ENCODE measurements at places on chromosomes 2 and 18.

GRCh38 chr2:96832754-96833507, 10.9 kb downstream of the ANKRD23 start:
- DNase-seq = peak; percentile 77

GRCh38 chr2:96103187-96103601, 13.2 kb downstream of the ADRA2B start:
- DNase-seq = no peak

- DNase-seq = no peak
Measured at GRCh38 chr2:71043531-71044407, 24.7 kb upstream of the NAGK start.

DNA sequence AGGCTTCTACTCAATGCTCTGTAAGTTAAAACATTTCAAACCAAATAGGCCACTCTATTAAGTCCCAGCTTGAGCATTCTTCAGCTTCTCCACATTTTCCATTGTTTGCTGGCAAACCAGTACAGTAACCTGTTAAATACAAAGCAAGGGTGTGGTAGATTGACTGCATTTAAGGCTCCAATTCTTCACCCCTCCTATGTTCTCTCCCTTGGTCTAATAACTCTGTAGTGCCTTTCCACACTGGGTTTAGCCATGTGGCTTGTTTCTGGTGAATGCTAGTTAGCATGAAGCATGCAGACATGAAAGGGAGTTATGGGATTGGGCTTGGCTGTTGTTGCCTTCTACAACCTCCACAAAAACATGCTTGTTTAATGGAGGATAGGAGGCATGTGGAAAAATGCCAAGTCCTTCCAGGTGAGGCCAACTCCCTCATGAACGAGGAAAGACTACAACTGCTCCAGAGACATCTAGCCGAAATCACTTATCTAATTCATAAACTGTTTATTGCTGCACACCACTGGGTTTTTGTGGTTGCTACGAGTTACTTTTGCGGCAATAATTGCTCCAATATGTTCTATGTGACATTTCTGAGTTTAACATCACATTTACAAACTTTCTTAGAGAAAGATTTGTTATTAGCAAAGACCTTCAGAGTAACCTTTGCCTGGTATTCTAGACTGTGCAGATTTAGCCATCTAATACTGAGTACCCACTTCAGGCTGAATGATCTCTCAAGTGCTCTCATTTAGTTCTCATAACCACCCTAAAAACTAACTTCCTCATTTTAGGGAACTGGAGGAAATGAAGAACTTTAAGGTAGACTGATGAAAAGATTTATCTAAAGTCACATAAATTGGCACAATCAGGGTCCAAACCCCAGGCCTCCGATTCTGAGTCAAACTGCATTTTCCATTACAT, 104.0 kb downstream of the SMAD2 start:
- DNase-seq = no peak

DNA sequence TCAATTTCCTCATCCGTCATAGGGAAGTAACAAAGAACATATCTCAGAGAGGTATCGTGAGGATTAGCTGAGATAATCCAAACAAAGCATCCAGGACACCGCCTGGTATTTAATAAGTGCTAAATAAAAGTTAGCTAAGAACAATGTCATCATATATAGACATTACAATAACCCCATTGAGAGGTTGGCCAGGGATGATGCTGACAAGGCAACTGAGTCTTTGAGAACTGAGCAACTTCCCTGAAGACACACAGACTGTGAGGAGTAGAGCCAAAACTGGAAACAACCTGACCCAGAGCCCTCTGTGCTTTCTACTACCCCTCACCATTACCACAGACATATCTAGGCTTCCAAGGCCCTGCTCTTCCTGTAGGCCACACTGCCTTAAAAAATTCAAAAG, 1.6 kb upstream of the DCTN1 start:
- no peak for DNase-seq

GRCh38 chr2:15096873-15097272, 464.3 kb downstream of the NBAS start:
- no peak for DNase-seq

DNA sequence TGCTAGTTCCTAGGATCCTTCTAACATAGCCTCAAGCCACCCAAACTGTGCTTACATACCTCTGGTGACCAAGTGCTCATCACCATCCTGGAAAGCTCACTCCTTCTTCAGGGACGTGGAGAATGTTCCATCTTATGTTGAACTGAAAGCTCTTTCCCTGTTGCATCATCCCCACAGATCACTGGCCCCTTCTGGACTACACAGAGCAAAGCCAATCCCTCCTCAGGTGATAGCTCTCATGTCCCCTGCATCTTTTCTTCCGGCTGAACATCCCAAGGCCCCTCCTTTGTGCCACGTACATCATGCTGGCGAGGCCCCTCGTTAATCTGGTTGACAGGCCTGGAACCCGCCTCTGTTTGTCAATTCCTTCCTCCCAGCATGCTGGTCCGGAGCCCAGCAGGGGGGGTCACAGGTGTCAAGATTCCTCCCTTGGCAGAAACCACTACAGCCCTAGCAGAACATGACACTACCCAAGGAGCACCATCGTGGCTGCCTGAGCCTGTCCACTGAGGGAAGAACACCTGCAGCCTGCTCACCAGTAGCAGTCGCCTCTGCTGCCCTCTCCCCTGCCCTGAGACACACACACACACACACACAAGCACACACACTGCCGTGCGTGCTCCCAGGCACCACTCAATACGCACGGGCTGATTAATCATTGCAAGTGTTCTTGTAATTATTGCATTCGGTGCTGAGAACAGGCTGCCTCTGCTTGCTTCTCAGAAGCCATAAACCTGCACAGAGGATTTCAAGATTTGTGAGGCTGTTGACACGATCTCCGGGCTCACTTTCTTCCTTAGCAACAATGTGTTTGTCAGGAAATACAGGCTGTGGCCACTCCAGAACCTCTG, 6.3 kb upstream of the KCNK3 start:
- peak; percentile 39 for DNase-seq

Measured in T47D (cell line).